ENCODE measurements at places on chromosomes 2 and 18. TPM values are rescaled to one million over a fixed set of nuclear protein-coding genes. Genes with fewer than 3 reads are reported as not detected.

DNA sequence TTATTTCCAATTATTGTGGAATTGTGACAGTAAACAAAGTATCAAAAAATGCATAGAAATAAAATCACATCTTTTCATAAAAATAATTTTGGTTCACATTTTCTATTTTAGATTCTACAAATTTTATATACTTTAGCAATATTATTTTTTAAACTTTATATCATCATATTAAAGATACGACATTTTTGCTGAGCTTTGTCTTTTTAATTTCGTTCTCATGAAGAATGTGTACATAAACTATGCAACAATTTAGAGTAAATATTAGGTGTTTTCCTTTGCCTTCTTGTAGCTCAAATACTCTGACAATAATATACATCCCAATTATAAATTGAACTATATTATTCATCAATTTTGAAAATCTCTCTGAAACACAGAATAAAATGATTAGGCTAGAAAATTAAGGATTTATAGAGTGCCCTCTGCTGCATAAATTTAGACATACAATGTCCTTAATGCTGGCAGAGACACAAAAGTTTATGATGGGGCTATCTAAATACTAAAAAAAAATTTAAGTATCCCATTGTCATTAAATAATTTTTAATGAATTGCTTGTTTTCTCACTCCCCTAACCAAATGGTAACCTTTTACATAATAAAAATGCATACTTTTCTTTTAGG, 45.7 kb downstream of the CCDC102B start:
- DNase-seq: no peak
- H3K4me1 ChIP-seq: no peaks in the 10 kb centered on the region
- H3K4me3 ChIP-seq: no peak overlapping the region
- H3K36me3 ChIP-seq: no peaks in the 10 kb centered on the region
- no peak overlapping the region for H3K27ac ChIP-seq

TCF7L1 gene
- total RNA-seq: 10.3 TPM

GRCh38 chr2:171146633-171147032, 14.1 kb downstream of the TLK1 start:
- no peak overlapping the region for H3K4me3 ChIP-seq
- H3K4me1 ChIP-seq: peaks cover 4% of the 10 kb centered on the region
- DNase-seq: no peak
- no peak overlapping the region for H3K27ac ChIP-seq

DPP10 gene
- not detected for total RNA-seq

STAT4 gene
- total RNA-seq: 2.0 TPM

LIMS2 gene
- 3.7 TPM for total RNA-seq

DNA sequence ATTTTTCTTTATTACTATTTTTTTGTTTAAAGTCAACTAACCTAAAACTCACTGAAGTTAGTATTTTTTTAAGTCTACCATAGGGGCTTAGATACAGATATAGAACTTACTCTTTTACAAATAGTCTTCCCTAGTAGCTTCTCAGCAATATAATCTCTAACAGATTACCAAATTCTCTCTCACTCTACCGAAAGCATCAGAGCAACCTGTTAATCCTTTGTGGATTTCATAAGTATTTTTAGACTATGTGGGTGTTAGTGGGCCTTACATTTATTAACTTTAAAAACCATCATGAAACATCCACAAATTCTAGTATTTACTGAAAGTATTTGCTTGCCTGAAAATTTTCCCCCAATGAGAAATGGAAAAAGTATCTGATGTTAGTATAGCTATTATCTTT, 84.6 kb upstream of the TFPI start:
- no peaks in the 10 kb centered on the region for H3K36me3 ChIP-seq
- DNase-seq: no peak
- H3K27ac ChIP-seq: no peak overlapping the region
- no peak overlapping the region for H3K4me3 ChIP-seq
- H3K27me3 ChIP-seq: no peaks in the 10 kb centered on the region

MEP1B gene
- not detected for total RNA-seq

SPATA3 gene
- not detected for total RNA-seq

DNA sequence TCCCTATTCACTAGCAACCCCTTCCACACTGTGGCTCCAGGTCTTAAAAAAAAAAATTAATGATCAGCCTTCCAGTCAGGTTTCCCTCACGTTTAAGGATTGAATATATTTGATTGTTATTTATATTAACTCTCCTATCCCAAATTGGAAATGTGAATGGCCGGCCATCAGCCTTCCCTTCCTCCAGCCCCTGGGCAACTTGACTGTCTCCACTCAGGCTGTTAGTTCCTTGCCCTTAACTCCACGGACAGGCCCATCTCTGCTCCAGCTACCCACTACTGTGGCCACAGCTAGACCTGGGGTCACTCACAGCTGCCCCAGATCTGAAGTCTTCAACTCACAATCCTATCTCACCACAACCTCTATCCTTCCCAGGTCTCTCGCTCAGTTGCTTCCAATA, 39.9 kb downstream of the THOC1 start:
- H3K27me3 ChIP-seq: no peaks in the 10 kb centered on the region
- no peaks in the 10 kb centered on the region for H3K36me3 ChIP-seq
- no peak overlapping the region for H3K4me3 ChIP-seq
- H3K27ac ChIP-seq: no peak overlapping the region
- H3K4me1 ChIP-seq: no peaks in the 10 kb centered on the region
- no peak for DNase-seq

RUFY4 gene
- 0.27 TPM for total RNA-seq

- H3K4me1 ChIP-seq: no peaks in the 10 kb centered on the region
- H3K27ac ChIP-seq: no peak overlapping the region
- no peak for DNase-seq
- no peak overlapping the region for H3K4me3 ChIP-seq
Observed at GRCh38 chr18:77177009-77177408, 44.4 kb upstream of the MBP start.

GRCh38 chr2:195352581-195352980, 304.4 kb upstream of the SLC39A10 start:
- no peak for DNase-seq
- no peaks in the 10 kb centered on the region for H3K27me3 ChIP-seq
- H3K4me1 ChIP-seq: no peaks in the 10 kb centered on the region
- H3K36me3 ChIP-seq: no peaks in the 10 kb centered on the region

AQP12B gene
- not detected for total RNA-seq

PNO1 gene
- total RNA-seq: 23.3 TPM

DNA sequence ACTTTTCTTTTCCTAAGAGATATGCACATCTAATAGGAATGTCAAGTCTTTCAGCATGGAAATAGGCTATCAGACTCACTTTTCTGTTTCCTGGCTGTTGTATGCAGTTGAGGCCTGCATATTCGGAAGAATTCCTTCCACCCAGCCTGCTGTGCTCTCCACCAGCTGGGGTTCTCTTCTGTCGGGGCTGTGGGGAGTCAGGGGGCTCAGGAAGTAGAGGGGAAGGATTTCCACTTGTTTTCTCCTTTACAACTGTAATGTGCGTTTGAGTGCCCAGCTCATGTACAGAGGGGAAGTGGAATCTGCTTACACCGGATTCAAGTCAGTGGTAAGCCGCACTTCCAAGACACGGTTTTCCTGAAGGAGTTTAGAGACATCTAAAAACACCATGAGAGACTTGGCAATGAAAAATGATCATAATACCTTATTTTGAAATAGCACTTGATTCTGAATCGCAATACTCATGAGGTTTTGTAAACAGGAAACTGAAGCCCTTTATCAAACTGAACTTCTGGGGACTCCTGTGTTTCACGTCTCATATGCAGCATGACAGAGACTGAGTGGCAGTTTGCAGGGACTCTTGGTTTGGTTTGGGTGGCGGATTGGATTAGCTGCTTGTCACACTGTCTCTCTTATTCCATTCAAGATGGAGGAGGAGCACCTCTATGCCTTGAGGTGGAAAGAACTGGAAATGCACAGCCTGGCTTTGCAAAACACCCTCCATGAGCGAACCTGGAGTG, 90.4 kb downstream of the MTCL1 start:
- no peak overlapping the region for H3K4me3 ChIP-seq
- no peaks in the 10 kb centered on the region for H3K27me3 ChIP-seq
- H3K36me3 ChIP-seq: no peaks in the 10 kb centered on the region
- H3K4me1 ChIP-seq: peaks cover 71% of the 10 kb centered on the region

GRCh38 chr2:210038078-210038477, 35.6 kb downstream of the RPE start:
- H3K27ac ChIP-seq: no peak overlapping the region
- no peak for DNase-seq
- no peaks in the 10 kb centered on the region for H3K36me3 ChIP-seq
- H3K4me1 ChIP-seq: no peaks in the 10 kb centered on the region
- H3K4me3 ChIP-seq: no peak overlapping the region
- no peaks in the 10 kb centered on the region for H3K27me3 ChIP-seq

- no peak for DNase-seq
- H3K4me3 ChIP-seq: no peak overlapping the region
- peaks cover 16% of the 10 kb centered on the region for H3K27me3 ChIP-seq
- H3K36me3 ChIP-seq: no peaks in the 10 kb centered on the region
- peaks cover 11% of the 10 kb centered on the region for H3K4me1 ChIP-seq
Observed at GRCh38 chr2:233928594-233929351, 11.6 kb downstream of the TRPM8 start.

DNA sequence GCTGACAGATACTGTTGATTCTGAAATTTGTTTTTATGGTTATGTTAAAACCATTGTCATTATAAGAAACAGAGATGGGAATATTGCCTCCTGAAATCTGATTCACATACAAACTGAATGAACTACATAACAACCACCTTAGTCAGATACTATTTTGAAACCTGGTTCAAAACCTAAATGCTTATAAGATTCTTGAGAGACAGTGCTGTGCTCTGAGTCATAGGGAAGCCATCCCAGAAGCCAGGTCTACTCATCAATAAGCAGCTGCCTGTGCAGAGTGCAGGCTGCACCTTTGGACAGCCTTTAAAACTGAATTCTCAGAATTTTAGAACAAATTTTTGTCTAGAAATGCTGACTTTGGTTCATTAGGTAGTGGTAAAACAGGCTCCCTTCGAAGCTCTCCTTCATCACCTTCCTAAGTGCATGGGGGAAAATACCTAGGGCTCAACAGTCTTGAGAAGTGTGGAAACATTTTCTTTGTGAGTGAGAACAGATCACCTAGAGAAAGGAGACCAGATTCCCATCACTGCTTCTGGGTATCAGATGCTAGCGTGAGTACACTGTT, at the start of gene SERPINB7:
Gene SERPINB7 (plus strand): TSS at position 253 of the 565 bp plus-strand sequence. CDS start 6,955 bp downstream, outside the sequence.
- no peak within 1 kb of the TSS for H3K4me3 ChIP-seq
- no peaks in the 10 kb centered on the region for H3K27me3 ChIP-seq
- H3K27ac ChIP-seq: no peak within 1 kb of the TSS
- peak; percentile 10 for DNase-seq

DNA sequence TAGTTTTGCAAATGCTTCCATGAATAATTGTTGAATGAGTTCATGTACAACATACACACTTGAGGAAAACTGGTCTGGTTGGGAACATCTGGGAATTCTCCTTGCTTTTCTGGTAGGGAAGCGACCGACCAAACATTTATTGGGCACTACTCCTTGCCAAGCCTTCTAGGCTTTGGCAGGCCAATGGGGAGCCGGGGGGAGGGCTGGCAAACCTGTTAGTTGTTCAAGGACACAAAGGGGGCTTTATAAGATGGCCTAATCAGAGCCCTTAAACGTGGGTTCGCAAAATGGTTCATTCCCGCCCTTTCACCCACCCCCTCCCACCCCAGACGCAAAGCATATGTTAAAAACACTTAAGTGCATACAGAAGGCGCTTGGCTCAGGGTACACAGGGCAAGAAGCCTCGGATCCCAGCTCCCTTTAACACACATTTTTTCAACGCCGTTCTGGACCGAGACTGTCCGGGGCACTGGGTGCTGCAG, 844 bp upstream of the VSNL1 start:
- DNase-seq: peak; percentile 62
- H3K4me3 ChIP-seq: peak overlapping the region; percentile 47
- no peaks in the 10 kb centered on the region for H3K36me3 ChIP-seq
- H3K27ac ChIP-seq: peak overlapping the region; percentile 58
- no peaks in the 10 kb centered on the region for H3K27me3 ChIP-seq

DNA sequence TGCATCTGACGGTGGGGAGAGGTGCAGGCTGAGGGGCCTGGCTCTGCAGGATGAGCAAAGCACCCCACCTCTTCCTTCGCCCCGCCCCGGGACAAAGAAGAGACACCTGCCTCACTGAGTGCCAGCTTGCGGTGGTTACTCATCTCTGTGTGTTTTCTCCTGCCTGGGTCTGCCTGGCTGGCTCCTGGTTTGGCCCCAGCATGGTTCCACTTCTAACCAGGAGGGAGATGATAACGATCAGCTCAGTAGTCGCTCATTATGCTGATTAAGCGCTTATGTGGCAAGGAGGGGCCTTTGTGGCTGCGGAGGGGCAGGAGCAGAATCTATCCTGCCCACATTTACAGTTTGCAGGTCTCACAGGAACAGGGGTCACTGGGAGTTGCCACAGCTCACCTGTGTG, 68.7 kb upstream of the EDAR start:
- no peak overlapping the region for H3K4me3 ChIP-seq
- H3K27me3 ChIP-seq: no peaks in the 10 kb centered on the region
- no peaks in the 10 kb centered on the region for H3K4me1 ChIP-seq
- no peaks in the 10 kb centered on the region for H3K36me3 ChIP-seq
- no peak for DNase-seq

RSAD2 gene
- not detected for total RNA-seq

GRCh38 chr2:84477886-84478285, 18.8 kb upstream of the SUCLG1 start:
- H3K4me1 ChIP-seq: no peaks in the 10 kb centered on the region
- no peaks in the 10 kb centered on the region for H3K36me3 ChIP-seq
- DNase-seq: no peak
- no peak overlapping the region for H3K4me3 ChIP-seq

STARD6 gene
- total RNA-seq: not detected

GRCh38 chr2:48414980-48415835, 114.7 kb upstream of the STON1 start:
- no peaks in the 10 kb centered on the region for H3K4me1 ChIP-seq
- no peak for DNase-seq
- no peaks in the 10 kb centered on the region for H3K27me3 ChIP-seq
- no peak overlapping the region for H3K4me3 ChIP-seq

DNA sequence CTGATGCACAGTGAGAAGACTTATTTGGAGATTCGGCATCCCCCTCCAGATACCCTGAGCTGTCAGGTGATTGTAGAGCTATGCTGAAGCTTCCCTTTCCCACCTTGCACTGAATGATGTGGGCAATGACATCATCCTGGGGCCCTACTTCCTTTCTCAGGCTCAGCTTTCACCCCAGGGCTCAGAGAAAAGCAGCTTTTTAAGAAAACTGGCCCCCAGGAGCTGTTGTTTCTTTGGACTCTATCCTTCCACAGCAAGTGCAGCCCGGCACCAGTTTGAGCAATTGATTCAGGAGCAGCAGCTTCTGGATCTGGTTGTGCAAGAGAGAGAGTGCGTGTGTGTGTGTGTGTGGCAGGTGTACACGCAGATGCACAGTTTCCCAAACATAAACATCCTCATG, 251.3 kb downstream of the ANAPC1 start:
- H3K4me1 ChIP-seq: no peaks in the 10 kb centered on the region
- H3K27ac ChIP-seq: no peak overlapping the region
- no peak overlapping the region for H3K4me3 ChIP-seq
- no peaks in the 10 kb centered on the region for H3K27me3 ChIP-seq
